DMS53 (cell line): ENCODE measurements at places on chromosomes 12 and 14.
A peak's percentile ranks its signal among the peaks of the same experiment; 100 is the strongest.

DNA sequence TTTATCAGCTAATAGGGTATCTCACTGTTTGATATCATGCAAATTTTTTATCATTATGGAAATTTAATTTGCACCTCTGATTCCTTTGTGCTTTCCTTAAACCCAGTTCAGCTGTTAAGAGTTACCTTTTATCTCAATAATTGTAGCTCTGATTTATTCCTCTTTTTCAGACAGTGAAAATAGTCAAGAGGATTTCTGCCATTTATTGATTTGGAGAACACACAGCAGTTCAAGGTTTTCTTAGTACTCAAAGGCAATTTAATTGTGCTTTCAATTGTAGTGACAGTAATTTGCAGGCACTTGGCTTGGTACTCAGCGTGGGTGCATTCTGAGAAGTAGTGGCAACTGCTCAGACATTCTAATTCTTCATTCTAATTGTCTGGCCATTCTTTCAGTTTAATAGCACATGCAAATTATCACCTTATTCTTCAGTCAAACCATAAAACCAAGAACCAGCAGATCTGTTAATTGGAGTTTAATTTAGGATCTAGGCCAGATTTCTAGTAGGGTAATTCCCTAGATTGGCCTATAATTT, 709.3 kb downstream of the RPS29 start:
- DNase-seq: no peak

- no peak for DNase-seq
These were observed 17.0 kb upstream of the IL22 start for GRCh38 chr12:68270358-68270757.

DNA sequence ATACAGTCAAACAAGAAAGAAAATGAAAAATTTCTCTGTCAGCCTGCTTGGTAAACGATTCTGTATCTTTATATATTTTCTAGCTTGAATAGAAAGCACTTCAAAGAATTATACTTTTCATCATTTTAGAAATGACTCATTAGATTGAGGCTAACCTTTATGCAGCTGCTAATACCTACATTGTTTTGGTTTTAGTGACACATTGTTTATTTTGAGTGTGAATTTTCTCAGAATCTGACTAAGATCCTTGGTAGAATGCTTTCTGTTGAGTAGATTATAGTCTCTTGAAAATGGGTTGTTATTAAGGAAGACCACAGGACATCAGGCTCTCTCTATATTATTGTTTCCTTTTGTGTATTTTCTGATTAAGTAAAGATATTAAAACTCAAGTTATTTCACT, at the start of gene PMCH:
Gene PMCH (minus strand): TSS at position 45 of the 400 bp plus-strand sequence. CDS start 63 bp downstream, outside the sequence.
- peak; percentile 28 for DNase-seq

GRCh38 chr12:103688376-103689063, 101.4 kb downstream of the STAB2 start:
- DNase-seq: no peak

GRCh38 chr12:45674181-45674977, 55.1 kb upstream of the ARID2 start:
- peak; percentile 57 for DNase-seq

GRCh38 chr12:65602610-65603295, 221.5 kb upstream of the HMGA2 start:
- DNase-seq: peak; percentile 95

GRCh38 chr12:130714591-130715149, 1.4 kb downstream of the RIMBP2 start:
- peak; percentile 63 for DNase-seq

DNA sequence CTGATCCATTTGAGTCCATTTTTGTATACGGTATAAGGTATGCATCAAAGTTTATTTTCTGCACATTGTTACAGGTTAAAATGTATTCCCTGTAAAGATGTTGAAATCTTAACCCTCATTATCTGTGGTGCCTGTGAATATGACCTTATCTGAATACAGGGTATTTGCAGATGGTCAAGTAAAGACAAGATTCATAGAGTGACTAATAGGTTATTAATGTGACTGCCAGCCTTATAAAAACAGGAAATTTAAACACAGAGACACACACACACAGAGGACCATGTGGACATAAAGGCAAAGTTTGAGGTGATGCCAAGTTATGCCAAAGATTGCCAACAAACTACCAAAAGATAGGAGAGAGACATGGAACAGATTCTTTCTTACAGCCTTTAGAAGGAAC, 347.2 kb upstream of the DCN start:
- DNase-seq: no peak

- no peak for DNase-seq
These were observed 1312.9 kb upstream of the FLRT2 start for GRCh38 chr14:84217066-84217465.

GRCh38 chr14:84095681-84096080, 1434.3 kb upstream of the FLRT2 start:
- no peak for DNase-seq

DNA sequence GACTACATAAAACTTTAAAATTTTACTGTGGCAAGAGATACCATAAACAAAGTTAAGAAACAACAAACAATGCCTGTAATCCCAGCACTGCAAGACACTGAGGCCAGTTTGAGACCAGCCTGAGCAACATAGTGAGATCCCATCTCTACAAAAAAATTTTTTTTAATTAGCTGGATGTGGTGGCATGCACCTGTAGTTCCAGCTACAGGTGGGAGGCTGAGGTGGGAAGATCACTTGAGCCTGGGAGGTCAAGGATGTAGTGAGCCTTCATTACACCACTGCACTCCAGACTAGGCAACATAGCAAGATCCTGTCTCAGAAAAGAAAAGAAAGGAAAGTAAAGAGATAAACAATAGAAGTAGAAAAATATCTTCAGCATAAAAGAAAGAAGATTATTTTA, 3.3 kb upstream of the TEX52 start:
- DNase-seq: no peak

DNA sequence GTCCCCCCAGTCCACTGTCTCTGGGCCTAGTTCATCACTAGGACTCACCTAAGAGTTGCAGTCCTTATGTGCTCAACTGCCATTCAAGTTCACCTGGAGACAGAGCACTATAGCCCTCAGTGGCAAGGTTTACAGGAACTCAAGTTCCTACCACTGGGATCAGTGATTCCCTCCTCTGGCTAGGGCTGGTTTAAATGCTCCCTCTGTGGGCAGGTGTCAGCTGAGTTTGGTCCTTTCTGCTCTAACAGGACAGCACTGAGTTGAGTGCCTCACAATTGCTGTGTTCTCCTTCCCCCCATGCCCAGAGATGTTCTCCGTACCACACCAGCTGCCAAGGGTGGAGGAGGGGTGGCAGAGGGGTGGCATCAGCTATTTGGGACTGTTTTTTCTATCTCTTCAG, 20.8 kb upstream of the SAV1 start:
- DNase-seq: no peak

DNA sequence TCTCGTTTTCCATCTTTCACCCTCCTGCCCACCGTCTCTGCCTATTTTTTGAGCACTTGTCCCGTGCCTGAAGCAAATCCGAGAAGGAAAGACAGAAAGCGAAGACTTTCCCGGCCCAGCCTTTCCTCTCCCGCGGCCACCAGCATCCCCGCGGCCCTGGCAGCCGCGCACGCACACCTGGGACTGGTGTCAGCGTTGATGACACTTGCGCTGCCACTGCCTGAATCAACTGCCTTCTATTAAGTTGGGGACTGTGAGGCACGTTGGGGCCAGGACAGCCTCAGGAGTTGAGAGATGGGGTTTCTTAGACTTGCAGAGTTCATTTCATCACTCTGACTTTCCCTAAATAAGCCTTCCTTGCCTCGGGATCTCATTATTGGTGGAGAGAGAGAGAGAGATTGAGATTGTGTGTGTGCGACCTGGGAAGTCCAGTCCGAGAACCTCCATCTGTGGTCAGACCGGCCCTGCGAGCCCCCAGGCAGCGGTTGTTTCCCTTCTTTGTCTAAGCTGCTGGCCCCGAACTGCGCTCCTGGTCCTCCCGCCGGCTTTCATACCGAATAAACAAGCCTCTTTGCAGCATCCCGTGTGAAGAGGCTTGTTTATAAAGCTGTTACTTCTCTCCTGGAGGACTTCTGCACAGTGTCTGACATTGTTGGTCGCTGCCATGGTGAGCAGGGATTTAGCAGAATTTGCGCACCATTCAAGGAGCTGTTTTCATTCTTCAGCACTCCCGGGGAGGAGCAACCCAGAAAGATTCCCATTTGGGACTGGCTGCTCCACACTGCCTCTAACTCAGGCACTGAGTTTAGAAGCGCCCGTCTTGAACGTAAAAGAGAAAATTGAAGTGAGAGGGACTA, 1.5 kb downstream of the PDZRN4 start:
- DNase-seq: peak; percentile 78
